ENCODE measurements at places on chromosomes 12 and 14. TPM values are rescaled to one million over a fixed set of nuclear protein-coding genes. Genes with fewer than 3 reads are reported as not detected.

SOAT2 gene
- polyA plus RNA-seq, result 29.4 TPM

SLC10A1 gene
- 2.9 TPM for polyA plus RNA-seq

LMNTD1 gene
- polyA plus RNA-seq, result not detected

ACRBP gene
- 1.8 TPM for polyA plus RNA-seq

ASIC1 gene
- polyA plus RNA-seq, result 4.6 TPM

DNA sequence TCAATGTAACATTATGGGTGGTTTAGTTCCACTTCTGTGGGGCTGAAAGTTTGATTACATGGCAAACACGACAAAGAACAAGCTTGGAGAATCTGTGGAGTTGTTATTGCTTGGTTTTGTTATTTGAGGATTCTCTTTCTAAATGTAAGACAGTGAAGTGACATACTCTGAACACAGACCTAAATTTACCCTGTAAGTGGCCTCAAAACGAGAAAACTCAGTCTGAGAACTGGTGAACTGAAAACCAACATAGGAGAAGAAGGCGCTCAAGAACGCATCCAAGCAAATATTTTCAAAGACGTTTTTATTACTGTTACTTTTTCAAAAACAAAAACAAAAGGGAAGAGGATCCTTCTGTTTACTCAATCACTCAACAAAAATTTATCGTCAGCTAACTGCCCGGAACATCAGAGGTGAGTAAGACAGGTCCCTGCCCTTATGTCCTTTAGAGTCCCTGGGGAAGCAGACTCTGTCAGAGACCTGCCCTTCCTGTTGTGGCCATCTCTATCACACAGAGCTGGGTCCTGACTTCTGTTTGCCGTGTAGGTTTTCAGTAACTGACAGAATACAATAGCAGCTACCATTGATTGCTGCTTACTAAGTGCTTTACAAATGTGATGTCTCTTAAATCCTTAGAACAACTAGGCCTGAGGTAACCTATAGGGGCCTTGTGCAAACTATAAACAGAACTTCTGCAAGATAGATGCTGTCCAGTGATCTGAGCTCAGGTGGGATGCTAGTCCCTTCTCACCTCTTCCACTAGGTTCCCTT is 79.3 kb upstream of the C12orf71 start:
- DNase-seq, result no peak
- H3K27ac ChIP-seq, result no peak overlapping the region
- no peak overlapping the region for H3K4me3 ChIP-seq
- H3K4me1 ChIP-seq, result no peaks in the 10 kb centered on the region
- no peaks in the 10 kb centered on the region for H3K36me3 ChIP-seq

DNA sequence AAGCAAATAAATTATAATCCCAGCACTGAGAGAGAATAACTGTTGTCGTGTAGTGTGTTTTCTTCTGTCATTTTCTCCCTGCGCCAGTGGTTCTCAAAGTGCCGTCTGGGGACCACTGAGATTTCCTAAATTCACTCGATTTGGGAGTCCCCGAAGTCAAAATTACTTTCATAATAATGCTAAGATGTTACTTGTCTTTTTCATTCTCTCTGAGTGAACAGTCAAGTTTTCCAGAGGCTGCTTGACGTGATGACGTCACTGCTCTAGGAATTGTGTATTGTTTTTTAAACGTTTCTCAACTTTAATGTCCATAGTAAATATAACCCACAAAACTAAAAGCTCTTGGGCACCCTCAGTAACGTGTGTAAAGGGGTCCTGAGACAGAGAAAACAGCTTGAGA is 796 bp upstream of the POP5 start:
- no peak overlapping the region for H3K27ac ChIP-seq
- H3K4me3 ChIP-seq, result peak overlapping the region; percentile 24
- H3K36me3 ChIP-seq, result no peaks in the 10 kb centered on the region
- H3K4me1 ChIP-seq, result peaks cover 4% of the 10 kb centered on the region
- no peak for DNase-seq

GRCh38 chr14:98433436-98433835 is 838.6 kb downstream of the BCL11B start:
- no peaks in the 10 kb centered on the region for H3K27me3 ChIP-seq
- H3K4me3 ChIP-seq, result no peak overlapping the region
- H3K36me3 ChIP-seq, result no peaks in the 10 kb centered on the region
- no peak for DNase-seq

DNA sequence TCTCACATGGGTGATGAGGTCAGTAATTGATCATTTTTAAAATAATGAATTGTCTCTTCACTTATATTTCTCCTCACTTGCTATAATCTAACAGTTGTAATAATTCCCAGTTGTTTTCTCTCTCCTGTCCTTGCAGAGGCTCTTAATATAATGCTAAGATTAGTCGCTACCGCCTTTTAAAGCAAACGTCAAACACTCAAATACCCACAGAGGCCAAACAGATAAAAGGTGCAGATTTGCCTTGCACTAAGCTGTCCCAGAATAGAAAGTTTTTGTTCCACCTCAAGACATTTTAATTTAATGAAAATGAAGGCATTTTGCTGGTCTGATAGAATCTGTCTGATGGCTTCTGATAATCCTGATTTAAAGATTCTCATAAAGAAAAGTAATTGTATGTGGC is 159.0 kb downstream of the KICS2 start:
- H3K36me3 ChIP-seq, result no peaks in the 10 kb centered on the region
- H3K27me3 ChIP-seq, result no peaks in the 10 kb centered on the region
- H3K4me3 ChIP-seq, result no peak overlapping the region
- H3K4me1 ChIP-seq, result no peaks in the 10 kb centered on the region
- no peak for DNase-seq

DNA sequence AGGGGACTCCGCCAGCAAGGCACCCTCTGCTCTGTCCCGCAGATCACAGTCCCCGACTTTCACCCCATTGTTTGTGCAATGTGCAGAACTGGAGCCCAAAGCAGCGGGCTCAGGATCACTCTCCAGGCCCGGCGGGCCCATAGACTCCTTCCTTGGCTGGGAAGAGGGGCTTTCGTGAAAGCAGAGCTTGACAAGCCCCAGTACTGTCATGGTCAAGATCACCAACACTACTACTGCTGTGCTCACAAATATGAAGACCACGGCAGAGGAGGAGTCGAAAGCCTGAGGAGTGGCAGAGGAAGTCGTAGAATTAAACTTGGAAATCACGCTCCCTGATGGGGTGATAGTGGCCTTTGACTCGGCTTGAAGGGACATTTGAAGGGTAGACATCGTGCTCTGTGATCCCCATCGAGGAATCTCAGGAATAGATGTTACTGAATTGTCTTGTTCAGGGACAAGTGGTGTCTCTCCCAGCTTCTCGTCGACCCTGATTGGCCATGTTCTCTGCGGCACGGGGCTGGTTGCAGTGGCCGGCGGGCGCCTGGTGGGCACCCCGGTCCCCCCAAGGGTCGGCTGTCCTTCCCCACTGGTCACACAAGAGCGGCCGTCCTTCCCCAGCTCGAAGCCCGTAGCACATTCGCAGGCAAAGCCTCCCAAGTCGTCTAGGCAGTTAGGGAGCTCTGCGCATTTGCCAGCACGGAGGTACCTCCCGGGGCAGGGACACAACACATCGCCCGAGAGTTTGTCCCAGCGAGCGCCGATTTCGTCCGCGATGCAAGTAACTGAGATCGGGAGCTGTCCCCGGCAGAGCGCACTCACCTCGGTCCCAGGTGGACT is 1.1 kb downstream of the CLEC14A start:
- peak overlapping the region; percentile 25 for H3K4me3 ChIP-seq
- H3K27me3 ChIP-seq, result peaks cover 48% of the 10 kb centered on the region
- H3K4me1 ChIP-seq, result peaks cover 11% of the 10 kb centered on the region
- no peak for DNase-seq
- H3K36me3 ChIP-seq, result no peaks in the 10 kb centered on the region

GRCh38 chr12:120241561-120242274 is 23.8 kb downstream of the PXN start:
- H3K36me3 ChIP-seq, result no peaks in the 10 kb centered on the region
- no peak overlapping the region for H3K27ac ChIP-seq
- DNase-seq, result no peak
- H3K4me3 ChIP-seq, result no peak overlapping the region
- no peaks in the 10 kb centered on the region for H3K27me3 ChIP-seq
- H3K4me1 ChIP-seq, result peaks cover 47% of the 10 kb centered on the region

DNA sequence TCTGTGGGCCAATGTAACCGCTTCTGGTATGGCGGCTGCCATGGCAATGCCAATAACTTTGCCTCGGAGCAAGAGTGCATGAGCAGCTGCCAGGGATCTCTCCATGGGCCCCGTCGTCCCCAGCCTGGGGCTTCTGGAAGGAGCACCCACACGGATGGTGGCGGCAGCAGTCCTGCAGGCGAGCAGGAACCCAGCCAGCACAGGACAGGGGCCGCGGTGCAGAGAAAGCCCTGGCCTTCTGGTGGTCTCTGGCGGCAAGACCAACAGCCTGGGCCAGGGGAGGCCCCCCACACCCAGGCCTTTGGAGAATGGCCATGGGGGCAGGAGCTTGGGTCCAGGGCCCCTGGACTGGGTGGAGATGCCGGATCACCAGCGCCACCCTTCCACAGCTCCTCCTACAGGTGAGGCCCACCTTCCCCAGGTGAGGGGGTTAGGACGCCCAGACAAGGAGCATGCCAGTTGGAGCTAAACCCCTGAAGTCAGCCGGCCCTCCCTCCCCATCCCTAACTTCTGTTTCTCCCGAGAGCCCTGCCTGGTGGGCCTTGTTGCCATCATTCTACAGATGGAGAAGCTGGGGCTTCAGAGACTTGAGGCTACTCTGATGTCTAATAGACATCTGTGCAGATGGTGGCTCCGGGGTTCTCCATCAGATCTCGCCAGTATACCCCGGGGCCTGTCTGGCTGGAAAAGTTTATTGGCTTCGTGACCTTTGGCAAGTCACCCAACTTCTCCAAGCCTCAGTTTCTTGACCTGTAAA is 25.3 kb downstream of the PAPLN start:
- H3K27ac ChIP-seq, result no peak overlapping the region
- no peak for DNase-seq
- H3K4me1 ChIP-seq, result no peaks in the 10 kb centered on the region
- no peaks in the 10 kb centered on the region for H3K27me3 ChIP-seq
- no peak overlapping the region for H3K4me3 ChIP-seq

DNA sequence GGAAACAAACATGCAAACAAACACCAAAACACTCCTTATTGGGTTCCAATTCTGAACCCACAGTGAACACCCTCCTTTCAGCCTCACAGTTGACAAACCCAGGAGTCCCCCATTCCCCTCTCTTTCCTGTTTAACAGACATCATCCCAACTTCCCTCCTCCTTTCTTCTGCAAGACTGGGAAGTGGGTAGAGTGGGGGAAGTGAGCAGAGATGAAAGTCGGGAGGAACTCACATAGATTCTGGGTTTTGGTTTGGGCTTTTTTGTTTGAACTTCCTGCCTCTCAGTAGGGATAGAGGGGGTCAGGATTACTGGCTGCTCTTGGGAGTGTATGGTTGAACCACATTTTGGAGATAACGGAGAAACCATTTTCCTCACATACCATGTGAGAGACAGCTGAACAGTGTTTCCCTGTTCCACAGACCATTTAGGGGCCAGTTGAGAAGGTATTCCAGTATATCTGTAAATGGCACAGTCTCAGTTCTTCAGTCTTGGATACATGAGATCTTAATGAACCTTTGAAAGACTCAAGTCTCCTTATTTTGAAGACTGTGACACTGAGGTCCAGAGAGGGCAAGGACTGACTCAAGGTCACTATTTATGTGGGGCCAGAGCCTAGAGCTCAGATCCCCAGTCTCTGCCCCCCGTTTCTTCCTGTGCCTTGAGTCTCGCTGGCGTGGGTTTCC is 3.9 kb upstream of the GPR84 start:
- H3K27me3 ChIP-seq, result peaks cover 3% of the 10 kb centered on the region
- H3K4me3 ChIP-seq, result no peak overlapping the region
- no peaks in the 10 kb centered on the region for H3K36me3 ChIP-seq
- H3K27ac ChIP-seq, result peak overlapping the region; percentile 49

GRCh38 chr12:43148691-43149090 is 403.3 kb downstream of the ADAMTS20 start:
- H3K27me3 ChIP-seq, result no peaks in the 10 kb centered on the region
- no peaks in the 10 kb centered on the region for H3K36me3 ChIP-seq
- H3K4me3 ChIP-seq, result no peak overlapping the region
- no peak for DNase-seq
- peak overlapping the region; percentile 47 for H3K27ac ChIP-seq
- H3K4me1 ChIP-seq, result peaks cover 4% of the 10 kb centered on the region

DNA sequence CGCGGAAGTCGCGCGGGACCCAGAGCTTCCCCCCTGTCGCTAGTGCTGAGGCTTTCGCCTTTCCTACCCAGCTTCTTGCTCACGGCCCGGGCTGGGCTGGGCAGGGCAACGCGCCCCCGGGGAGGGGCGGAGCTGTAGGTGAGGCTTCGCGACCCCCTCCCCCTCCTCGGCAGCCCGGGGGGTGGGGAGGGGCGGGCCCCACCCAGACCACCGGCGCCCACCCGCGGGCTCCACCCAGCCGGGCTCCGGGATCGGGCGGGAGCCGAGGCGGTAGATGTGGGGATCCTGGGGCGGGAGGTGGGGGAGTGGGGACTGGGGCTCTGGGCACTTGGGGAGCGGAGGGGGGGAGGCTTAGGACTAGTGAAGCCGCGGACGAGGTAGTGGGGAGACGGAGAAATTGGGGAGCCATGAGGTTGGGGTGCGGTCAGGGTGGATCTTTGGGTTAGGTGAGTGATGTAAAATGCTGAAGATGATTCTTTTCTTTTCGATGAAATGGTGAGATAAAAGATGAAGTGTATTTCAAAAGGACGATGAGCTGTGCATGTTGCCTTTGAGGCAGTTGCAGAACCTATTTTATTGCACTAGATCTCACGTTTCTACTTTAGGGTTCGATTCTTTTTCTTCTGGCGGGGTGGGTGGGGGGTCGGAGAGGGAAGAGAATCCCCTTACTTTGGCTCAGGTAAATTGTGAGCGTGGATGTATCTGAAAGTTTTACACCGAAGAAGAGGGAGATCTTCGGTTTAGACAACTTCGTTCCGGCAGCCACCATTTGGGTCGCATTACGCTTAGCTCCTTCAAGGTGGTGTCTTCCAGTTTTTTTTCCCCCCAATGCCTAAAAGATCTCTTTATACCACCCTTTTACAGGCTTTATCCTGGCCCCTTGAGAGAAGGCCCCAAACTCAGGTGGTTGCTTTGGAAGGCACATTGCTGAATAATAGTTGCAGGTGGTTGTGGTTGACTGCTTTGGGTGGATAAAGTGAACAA is 619 bp downstream of the ERC1 start:
- no peaks in the 10 kb centered on the region for H3K36me3 ChIP-seq
- peak; percentile 83 for DNase-seq
- peak overlapping the region; percentile 88 for H3K4me3 ChIP-seq
- no peaks in the 10 kb centered on the region for H3K27me3 ChIP-seq

GRCh38 chr12:58804749-58805148 is 115.6 kb downstream of the LRIG3 start:
- H3K36me3 ChIP-seq, result no peaks in the 10 kb centered on the region
- DNase-seq, result no peak
- H3K4me1 ChIP-seq, result peaks cover 7% of the 10 kb centered on the region
- H3K4me3 ChIP-seq, result no peak overlapping the region

GRCh38 chr12:42094277-42094676 is 50.4 kb downstream of the GXYLT1 start:
- H3K4me1 ChIP-seq, result no peaks in the 10 kb centered on the region
- DNase-seq, result peak; percentile 23
- H3K36me3 ChIP-seq, result no peaks in the 10 kb centered on the region
- no peaks in the 10 kb centered on the region for H3K27me3 ChIP-seq
- no peak overlapping the region for H3K27ac ChIP-seq

GRCh38 chr12:6118891-6119568 is 5.4 kb downstream of the VWF start:
- H3K27ac ChIP-seq, result no peak overlapping the region
- H3K36me3 ChIP-seq, result no peaks in the 10 kb centered on the region
- DNase-seq, result no peak
- no peaks in the 10 kb centered on the region for H3K4me1 ChIP-seq
- no peak overlapping the region for H3K4me3 ChIP-seq
- no peaks in the 10 kb centered on the region for H3K27me3 ChIP-seq

Measured in hepatocyte (in vitro differentiated cells).